ENCODE measurements at places on chromosomes 6 and 20.

- no peak for DNase-seq
These were observed 233.8 kb downstream of the SIM1 start for GRCh38 chr6:100230953-100231316.

DNA sequence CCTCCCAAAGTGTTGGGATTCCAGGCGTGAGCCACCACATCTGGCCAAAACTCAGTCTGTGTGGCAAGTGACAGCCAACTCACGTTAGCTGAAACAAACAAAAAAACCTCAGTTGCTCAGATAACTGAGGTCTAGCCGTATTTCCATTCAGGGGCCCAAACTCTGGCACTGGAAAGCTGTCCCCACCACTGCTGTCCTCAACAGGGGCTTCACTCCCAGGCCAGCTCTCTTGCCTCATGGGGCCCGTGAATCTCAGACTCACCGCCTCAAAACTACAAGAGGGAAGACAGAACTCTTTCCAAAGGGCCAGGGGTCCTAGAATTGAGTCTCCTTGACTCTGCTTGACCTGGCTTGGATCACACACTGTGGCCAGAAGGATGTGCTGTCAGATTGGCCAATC lies 7.4 kb downstream of the TTPAL start:
- DNase-seq, result no peak

- DNase-seq, result no peak
These were observed 83.6 kb upstream of the ENPP5 start for GRCh38 chr6:46254331-46254730.

DNA sequence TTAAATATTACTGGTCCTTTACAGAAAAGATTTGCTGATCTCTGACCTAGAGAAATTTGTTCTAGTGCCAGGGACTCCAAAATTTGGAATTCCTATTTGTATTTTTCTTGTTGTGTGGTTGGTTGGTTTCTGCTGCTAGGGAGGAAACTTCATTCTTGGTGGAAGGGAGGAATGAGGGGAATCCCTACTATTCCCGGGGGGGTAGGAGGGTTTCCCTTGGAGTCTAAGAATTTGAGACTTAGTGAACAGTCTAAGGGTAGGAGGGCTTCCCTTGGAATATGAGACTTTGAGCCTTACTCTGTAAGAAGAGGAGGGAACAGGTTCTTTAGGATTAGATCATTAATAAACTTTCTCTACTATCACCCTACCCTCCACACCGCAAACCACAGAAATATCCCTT lies 67.1 kb upstream of the ADGRF1 start:
- no peak for DNase-seq

- no peak for DNase-seq
These were observed 128.4 kb downstream of the SYCP2 start for GRCh38 chr20:59804871-59805665.

Measured in stimulated activated CD8-positive, alpha-beta memory T cell treated with anti-CD3 and anti-CD28 coated beads, Interleukin-15, amount 100 ng/mL, for 24 hours (primary cell).